ENCODE measurements at places on chromosomes 11 and 22.
A peak's percentile ranks its signal among the peaks of the same experiment; 100 is the strongest.

GRCh38 chr11:63567044-63567840, 4.1 kb upstream of the PLAAT2 start:
- DNase-seq: peak; percentile 75

DNA sequence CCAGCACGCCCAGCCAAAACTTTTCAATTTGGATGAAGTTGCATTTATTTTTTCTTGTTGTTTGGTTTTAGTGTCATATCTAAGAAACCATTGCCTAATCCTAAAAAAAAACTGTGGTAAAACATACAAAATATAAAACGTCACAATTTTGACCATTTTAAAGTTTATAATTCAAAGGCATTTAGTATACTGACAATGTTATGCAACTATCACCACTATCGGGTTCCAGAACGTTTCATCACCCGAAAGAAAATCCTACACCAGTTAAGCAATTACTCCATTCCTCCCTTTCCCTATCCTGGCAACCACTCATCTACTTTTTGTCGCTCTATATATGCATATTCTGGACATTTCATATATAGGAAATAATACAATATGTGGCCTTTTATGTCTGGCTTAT, 30.5 kb upstream of the PHOX2A start:
- no peak for DNase-seq

DNA sequence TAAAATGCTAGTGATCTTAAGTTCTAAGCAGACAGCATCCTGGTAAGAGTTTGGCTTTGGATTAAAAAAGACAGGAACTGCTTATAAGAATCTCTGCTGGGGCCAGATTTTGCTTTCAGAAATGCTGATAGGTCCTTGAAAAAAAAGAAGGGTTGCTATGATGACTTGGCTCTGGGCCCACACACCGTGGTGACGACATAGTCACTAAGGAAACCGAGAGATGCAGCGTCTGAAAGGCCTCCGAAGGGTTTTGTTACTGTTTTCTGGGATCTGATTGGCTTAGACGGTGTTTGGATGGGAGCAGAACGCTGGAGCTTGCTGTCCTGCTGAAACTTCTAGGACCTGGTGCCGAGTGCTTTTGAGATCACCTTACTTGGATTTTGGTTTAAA, 8.4 kb downstream of the FAM118A start:
- peak; percentile 95 for DNase-seq

DNA sequence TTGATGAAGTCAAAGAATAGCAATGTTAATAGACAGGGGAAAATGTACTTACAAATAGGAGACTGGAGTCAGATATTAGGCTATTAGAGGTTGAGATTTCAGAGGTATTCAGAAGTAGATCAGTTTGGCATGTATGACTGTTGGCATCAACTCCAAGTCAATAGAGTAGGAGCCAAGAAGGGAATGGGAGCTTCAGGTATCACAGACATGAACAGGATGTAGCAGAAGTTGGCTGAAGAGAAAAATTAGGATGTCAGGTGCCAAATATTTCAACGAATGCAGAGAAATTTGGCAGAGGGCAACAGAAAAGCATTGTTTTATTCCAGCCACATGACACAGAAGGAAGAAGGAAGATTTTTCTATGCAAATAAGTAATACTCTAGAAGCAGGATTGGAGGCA, 69.7 kb downstream of the GLYATL1 start:
- DNase-seq: no peak

GRCh38 chr11:65492637-65493366, 6.0 kb upstream of the MALAT1 start:
- peak; percentile 70 for DNase-seq

DNA sequence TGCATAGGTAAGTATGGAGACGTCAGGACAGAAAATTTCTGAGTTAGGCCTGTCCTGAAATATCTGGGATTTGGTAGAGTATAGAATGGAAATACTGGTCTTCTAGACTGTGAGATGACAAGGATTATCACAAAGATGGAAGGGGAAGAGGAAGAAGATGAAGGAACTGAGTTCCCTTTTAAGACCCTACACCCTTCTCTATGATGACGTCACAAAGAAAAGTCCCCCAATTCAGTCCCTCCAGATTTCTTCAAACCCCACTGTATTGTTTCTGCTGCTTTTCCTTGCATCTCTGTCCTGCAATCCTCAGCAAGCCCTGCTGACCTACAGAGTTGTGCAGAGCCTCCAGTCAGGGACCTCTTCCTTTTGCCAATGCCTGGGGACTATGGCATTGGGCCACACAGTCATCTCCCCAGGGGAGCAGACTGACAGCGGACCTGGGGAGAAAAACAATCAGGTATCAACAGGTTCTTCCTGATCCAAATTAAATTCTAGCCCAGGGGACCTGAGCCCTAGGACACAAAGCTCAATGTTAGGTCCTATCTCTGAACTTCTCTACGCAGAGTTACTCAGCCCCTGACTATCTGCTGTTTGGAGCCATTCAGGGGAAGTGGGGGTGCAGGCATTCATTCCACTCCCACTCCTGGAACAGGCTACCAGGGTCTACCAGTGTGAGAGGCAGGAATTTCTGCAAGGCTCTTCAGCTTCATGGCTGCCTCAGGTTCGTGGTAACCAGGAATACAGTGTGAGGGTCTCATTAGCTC, 49.2 kb upstream of the POU2AF1 start:
- DNase-seq: no peak
